G401 (cell line): ENCODE measurements at places on chromosomes 4 and X.

GRCh38 chr4:85514783-85515182 lies 39.8 kb downstream of the ARHGAP24 start:
- no peak for DNase-seq

DNA sequence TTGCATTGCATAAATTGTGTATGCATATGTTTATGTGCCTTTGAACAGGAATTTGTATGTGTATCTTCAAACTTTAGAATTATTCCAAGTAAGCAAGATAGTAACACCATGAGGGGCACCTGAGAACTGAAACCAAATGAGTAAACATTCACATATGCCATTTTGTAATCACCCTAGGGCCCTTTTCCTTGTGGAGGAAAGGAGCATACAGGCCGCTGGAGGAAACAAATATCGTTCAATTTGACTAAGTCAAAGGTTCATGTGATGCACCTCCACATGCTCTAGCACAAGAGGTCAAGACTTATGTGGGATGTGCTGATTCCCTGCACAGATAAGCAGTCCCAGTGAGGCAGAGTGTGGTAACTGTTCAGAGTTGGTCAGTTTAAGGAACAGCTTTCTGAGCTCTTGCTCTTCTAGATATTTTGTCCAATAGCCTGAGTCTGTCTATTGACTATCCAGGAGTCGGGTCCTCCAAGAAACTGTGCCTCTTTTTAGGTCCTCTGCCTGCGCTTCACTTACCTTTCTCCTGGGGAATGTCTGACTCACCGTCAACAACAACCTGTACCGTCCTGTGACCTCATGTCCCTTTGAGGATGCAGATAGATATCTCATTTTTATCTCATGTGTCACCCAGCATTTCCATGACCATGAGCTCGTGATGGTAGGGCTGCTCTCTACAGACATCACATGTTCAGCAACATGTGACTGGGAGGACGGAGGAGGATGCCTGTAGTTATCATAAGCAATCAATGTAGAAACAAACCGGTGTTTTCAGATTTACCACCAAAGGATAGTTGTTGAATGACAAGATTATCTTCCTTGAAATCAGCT lies 196.9 kb downstream of the NWD2 start:
- DNase-seq: no peak

- DNase-seq: no peak
Measured at GRCh38 chrX:53078943-53079342, 3.2 kb upstream of the TSPYL2 start.

DNA sequence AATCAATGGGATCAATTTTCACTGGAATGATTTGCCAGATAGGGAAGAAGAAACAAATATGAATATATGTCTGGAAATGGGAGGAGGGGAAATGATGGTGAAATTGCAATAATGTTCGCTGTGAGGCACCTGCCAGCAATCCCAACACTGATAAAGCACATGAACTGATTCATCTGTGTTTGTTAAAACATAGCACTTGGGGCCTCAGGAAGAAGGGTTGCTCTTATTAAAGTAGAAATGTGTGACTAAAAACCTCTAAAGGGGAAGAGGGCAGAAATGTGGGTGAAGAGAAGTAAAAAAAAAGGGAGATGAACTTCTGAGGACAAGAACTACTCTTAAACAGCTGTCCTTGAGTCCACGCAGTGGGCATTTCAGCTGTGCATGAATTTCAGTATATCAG lies 101.4 kb downstream of the C4orf51 start:
- DNase-seq: no peak

DNA sequence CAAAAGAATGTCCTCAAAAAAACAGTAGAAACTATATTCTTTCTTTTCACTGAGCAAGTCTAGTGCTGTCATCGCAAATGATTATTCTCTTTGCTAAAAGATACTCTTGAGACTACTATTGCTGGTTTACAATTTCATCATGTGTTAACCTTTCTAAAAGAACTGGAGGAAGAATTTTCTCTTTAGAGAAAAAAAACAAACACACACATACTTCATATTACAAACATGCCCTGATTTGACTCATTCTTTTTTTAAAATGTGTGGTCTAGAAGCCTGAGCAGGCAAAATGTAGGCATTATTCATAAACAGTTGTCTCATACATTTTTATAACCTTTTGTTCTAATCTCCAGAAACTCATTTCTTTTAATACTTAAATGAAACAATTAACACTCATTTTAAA lies 60.6 kb upstream of the FAT4 start:
- no peak for DNase-seq

DNA sequence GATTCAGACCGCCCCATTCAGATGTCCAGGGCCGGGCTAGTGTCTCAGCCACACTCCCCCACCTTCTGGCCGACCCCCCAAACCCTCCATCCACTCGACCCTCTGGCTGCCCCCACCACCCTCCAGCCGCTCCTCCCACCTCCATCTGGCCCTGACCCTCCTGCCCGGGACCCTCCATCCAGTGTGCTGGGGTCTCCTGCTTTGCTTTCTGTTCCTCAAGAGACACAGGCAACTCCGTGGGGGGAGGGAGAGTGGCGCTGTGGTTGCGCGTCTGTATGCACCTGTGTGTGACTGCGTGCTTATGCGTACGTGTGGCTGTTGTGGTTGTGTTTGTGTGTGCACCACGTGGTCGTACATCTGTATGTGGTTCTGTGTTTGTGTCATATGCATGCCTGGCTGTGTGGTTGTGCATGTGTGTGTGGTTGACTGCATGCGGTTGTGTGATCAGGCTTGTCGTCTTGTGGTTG lies 33.3 kb downstream of the CPLX1 start:
- DNase-seq: no peak

DNA sequence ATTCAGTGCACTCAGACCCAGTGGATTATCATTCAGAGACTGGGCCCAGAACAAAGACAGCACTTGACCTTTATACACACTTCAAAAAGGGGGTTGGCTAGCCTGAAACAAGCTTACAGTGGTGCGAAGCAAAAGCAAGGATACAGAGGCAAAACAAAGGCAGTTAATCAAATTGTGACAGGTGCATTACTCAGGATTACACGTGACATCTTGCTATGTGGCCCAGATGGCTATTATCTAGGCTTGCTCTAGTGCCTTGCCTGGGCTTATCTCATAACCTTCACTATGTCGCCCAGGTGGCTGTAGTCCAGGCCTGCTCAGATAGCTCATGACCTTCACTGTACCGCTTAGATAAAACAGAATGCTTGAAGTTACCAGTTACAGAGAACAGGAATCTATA lies 1092.1 kb upstream of the PRKX start:
- no peak for DNase-seq

- DNase-seq: no peak
Measured at GRCh38 chr4:76568262-76568661, 133.2 kb downstream of the SHROOM3 start.

DNA sequence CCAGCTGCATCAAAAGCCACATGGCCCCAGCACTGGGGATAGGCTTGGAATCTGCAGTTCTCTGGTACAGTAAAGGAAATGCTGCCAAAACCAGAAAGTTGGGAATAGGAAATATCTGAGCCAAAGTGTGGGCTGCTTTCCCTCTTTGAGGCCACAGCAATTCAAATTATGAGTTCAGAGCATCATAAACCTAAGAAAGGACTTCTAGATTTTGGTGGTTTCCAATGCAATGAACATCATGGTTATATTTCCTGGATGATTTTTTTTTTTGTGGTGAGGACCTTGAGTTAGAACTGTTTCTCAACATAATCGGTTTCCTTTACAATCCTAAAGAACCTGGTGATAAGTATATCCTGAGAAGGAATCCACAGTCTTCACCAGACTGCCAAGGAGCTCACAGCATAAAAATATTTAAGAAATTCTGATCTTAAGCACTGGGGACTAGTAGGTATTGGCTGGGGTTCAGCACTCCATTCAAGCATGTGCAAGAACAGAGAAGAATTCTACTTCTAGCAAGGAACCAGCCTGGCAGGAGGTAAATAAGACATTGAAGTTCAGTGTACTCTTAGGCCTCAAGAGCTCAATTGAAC lies 29.8 kb upstream of the ARHGAP24 start:
- DNase-seq: no peak

DNA sequence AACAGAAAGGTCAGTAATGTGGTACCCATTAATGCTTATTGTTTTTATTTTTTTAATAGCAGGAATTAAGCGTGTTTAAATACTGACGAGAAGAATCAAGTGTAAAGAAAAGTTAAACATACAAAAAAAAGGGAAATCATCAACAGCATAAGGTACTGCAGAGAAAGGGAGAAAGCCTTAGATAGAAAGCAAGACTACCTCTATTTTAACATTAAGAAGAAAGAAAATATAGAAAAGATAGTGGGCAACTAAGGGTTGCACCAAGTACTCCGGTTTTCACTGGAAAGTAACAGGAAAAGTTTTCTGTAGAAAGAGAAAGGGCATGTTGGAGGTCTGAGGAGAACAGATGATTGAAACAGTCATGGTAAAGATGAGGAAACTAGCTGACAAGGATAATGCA lies 41.9 kb downstream of the FBXW7 start:
- no peak for DNase-seq

DNA sequence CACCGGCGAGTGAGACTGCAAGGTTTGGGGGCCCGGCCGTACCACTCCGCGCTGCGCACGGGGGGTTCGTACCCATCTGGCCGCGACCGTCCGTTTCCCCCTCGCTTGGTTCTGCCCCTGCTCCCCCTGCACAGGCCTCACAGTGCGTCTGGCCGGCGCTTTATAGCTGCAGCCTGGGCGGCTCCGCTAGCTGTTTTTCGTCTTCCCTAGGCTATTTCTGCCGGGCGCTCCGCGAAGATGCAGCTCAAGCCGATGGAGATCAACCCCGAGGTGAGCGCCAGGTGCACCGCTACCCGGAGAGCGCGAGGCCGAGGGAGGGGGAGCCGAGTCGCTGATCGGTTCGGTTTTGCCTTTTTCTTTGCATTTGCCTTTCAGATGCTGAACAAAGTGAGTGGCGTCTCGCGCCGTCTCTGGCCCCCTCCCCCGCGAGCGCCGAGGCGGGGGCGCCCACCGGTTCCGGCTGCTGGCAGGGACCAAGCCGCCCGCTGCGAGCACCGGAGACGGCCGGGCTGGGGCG lies at the start of gene UCHL1:
Gene UCHL1 (plus strand): TSS at position 189 of the 517 bp plus-strand sequence. CDS start 49 bp downstream, at position 238.
- DNase-seq: peak; percentile 87

- peak; percentile 70 for DNase-seq
Measured at GRCh38 chrX:37684426-37684825, 1.2 kb upstream of the XK start.
